Esophagus mucosa (tissue), 1 donor: ENCODE measurements at places on chromosomes 1 and 21.

DNA sequence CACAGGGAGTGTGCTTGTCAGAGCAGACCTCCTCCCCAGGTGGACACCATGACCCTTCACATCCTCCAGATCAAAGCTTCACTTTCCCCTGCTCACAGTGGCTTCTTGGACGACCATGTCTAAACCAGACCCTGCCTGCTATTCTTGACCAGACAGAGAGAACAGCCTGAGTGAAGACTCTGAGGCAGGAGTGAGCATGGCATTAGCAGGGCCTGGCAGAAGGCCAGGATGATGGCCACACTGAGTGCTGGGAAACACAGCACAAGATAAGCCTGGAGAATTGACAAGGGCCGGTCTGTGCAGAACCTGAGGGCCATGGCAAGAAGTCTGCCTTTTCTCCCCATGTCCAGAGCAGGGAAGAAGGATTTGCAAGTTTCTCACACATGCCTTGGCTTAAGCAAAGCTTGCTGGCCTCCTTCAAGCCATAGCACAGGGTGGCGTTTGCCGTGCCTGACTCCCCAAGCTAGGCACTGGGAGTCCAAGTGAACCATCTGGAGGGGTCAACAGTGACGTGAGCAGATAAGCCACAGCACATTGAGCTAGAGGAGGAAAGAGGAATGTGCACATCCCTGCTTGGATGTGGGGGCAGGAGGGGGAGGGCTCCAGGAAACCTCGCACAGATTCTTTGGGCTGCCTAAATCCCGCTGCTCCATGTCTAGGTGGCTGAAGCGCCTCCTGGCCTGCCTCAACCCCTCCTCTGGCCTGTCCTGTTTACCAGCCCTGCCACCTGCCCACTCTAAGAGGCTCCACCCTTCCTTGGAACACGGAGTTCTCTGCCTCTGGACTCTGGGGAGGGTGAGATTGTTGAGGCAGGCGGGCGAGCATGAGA is 87.1 kb downstream of the CD58 start:
- no peak for ATAC-seq

DNA sequence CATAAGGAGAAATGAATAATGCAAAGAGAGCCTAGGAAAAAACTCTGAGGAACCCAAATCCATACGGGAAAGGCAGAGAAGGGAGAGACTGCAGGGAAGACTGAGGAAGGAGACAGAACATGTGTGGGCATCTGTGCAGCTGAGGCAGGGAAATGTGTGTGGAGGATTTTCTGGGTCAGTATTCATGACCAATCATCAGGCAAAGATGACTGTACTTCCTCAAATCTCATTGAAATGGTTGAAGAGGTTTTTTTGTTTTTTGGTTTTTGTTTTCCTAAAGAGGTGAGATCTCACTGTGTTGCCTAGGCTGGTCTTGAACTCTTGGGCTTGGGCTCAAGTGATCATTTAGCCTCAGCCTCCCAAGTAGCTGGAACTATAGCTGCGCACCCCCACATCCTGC is 15.7 kb downstream of the DIP2A start:
- ATAC-seq: no peak

DNA sequence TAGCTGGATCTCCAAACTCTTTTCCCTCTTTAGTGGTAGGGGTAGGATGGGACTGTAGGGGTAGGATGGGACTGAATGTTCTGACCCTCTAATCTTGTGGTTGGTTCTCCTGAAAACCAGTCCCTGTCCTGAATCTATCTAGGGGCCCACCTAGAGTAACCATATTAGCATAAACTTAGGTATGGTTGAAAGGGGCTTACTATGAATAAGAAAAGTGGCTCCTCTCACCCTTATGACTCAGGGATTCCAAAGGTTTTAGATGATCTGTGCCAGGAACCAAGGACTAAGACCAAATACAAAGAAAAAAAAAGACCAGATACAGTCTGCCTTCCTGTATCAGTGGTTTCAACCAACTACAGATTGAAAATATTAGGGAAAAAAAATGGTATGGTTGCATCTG is 28.9 kb downstream of the RNF2 start:
- no peak for ATAC-seq

DNA sequence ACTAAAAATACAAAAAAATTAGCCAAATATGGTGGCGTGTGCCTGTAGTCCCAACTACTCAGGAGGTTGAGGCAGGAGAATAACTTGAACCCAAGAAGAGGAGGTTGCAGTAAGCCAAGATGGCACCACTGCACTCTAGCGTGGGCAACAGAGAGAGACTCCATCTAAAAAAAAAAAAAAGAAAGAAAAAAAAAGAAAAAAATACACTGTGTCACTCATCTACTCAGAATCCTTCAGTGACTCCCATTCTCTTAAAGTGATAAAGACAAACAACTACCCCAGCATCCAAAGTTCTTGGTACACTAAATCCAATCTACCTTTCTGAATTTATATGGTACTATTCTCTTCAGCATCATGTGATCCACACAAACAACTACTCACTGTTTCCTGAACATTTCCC is 40.2 kb upstream of the S1PR1 start:
- ATAC-seq: no peak

DNA sequence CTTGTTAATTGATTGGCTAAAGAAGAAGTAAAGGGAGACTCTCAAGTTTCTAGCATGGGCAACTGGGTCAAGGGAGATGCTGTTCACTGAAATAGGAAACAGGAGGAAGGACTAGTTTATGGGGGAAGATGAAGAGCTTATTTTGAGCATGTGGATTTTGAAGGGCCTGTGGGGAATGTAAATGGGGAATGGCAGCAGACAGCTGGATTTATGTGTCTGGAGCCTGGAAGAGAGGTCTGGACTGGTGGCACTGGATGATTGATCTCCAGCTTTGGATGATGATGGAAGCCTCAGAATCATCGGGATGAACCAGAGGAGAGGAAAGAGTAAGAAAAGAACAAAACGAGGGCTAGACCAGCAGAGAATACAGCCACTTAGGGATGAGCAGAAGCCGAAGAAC is 54.9 kb upstream of the ENAH start:
- ATAC-seq: no peak

DNA sequence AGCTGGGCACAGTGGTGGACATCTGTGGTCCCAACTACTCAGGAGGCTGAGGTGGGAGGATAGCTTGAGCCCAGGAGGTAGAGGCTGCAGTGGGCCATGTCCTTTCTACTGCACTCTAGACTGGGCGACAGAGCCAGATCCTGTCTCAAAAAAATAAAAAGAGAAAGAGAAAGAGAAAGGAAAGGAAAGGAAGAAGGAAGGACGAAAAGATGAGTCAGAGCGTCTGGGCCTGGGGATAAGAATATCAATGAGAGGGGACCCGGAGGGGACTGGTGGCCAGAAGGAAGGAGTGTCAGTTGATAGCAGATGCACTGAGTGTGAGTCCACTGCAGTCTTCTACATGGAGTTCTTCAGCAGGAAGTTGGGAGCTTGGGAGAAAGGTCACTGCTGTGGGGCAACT is 75.6 kb downstream of the SYT6 start:
- no peak for ATAC-seq

DNA sequence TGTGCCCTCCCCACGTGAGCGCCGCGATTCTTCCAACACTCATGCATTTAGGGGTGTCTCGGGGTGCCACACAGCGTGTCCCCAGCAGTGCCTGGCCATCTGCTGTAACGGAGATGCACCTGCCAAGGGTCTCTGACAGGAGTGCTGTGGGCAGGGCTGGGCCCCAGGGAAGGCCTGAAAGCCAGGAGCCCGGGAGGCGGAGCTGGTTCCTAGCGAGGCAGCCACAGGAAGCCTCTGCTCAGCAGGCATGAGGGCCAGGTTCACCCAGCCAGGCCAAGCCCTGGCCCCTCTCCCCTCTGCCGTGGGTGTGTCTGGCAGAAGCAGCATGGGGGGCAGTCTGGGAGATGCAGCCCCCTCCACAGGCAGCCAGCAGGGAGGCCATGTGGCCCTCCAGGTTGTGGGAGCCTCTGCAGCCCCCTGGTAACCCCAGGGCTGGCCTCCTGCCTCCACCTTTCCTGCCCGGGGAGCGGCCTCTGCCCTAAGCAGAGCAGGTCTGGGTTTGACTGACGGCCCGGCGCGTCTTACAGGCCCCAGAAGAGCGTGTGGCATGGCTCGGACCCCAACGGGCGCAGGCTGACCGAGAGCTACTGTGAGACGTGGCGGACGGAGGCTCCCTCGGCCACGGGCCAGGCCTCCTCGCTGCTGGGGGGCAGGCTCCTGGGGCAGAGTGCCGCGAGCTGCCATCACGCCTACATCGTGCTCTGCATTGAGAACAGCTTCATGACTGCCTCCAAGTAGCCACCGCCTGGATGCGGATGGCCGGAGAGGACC is 30.4 kb downstream of the SLC19A1 start:
- ATAC-seq: no peak

DNA sequence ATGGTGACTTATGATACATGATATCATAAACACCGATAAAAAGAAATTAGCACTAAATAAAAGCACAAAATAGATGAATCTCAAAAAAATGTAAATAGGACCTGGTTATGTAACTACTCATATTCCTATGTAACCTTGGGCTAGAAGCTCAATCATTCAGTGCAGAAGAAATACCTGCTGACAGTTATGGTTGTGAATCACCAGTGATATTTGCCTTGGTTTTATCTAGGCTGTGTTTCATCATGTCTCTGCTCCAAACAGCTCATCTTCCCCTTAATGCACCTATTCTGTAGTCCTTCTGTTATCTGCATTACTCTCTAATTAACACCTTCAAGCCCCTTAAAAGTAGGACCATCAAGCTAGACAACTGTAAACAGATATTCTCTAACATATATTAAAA is 16.3 kb upstream of the PIGC start:
- ATAC-seq: peak; percentile 78

DNA sequence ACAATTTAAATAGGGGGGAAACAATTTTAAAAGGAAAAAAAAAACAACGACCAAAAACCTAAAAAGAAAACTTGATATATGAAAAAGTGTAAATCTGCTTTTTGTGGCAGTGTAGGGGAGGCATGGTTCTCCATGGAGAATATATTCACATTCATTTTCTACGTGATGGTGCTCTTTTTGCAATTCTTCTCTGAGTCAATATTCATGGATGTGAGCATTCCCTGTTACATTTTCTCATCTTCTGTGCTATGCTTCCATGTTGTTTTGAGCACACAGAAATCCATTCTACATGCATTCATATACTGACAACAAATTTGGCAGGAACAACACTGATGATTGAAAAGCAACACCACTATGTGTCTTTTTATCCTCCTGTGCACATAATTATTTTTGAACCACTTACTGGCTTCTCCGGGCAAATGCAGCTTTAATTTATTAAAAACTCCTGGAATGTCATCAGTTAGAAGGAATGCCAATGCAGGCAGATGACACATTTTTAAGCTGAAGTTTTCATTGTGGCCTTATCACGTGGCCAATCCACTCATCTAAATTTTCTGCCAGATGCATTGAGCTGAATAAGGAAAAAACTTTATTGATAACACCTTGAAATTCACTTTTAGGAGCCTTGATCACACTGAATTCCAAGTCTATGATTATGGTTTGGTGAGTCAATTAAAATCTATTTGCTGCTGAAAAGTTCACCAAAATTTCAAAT is 590.6 kb downstream of the NUF2 start:
- no peak for ATAC-seq

- ATAC-seq: no peak
Measured at GRCh38 chr1:185409763-185410528, 92.9 kb upstream of the IVNS1ABP start.

DNA sequence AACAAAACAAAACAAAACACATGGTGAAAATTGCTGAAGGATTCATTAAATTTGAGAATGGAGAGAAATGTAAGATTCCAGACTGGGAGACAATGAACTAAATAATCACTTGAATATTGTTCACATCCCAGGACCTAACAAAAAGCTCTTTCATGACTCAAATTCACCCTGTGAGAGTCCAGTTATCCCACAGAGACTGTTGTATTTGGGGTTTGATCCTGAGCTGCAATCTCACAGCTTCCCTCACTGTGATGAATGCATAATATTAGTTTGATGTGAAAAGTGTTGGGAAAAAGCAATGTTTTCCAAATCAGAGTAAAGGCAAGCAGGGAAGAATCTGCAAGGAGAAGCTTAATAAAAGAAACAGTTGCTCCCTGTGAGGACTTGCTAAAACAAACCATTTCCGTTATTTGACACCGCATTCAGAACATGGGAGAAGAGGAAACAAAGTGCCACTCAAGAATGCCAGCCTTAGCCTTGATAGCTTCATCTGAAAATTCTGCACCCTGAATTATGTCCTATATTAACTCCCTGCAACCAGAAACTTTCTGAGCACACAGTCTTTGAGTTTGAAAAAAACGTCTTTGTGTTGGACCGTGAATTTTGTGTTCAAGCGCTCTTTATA is 208.8 kb downstream of the DAB1 start:
- ATAC-seq: no peak

DNA sequence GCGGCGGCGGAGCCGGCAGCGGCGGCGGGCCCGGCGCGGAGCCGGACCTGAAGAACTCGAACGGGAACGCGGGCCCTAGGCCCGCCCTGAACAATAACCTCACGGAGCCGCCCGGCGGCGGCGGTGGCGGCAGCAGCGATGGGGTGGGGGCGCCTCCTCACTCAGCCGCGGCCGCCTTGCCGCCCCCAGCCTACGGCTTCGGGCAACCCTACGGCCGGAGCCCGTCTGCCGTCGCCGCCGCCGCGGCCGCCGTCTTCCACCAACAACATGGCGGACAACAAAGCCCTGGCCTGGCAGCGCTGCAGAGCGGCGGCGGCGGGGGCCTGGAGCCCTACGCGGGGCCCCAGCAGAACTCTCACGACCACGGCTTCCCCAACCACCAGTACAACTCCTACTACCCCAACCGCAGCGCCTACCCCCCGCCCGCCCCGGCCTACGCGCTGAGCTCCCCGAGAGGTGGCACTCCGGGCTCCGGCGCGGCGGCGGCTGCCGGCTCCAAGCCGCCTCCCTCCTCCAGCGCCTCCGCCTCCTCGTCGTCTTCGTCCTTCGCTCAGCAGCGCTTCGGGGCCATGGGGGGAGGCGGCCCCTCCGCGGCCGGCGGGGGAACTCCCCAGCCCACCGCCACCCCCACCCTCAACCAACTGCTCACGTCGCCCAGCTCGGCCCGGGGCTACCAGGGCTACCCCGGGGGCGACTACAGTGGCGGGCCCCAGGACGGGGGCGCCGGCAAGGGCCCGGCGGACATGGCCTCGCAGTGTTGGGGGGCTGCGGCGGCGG is 1.0 kb downstream of the ARID1A start:
- no peak for ATAC-seq
